ENCODE measurements at places on chromosomes 3 and 15. TPM values are rescaled to one million over a fixed set of nuclear protein-coding genes. Genes with fewer than 3 reads are reported as not detected.

Gene TUSC7
- not detected for polyA plus RNA-seq

Gene FETUB
- not detected for polyA plus RNA-seq

Gene GOLGA8S
- polyA plus RNA-seq, result 0.01 TPM

Gene TERB2
- polyA plus RNA-seq, result not detected

Gene TSC22D2
- 48.7 TPM for polyA plus RNA-seq

Gene ENTPD3
- 0.40 TPM for polyA plus RNA-seq

Gene TRA2B
- polyA plus RNA-seq, result 57.8 TPM

Gene ACY1
- 1,228 TPM for polyA plus RNA-seq

Gene CPNE4
- not detected for polyA plus RNA-seq

Gene TMEM212
- not detected for polyA plus RNA-seq

Gene UQCRC1
- polyA plus RNA-seq, result 531 TPM

Gene GP9
- 0.18 TPM for polyA plus RNA-seq

Gene CDC25A
- polyA plus RNA-seq, result 5.7 TPM

Gene IMPG2
- 0.04 TPM for polyA plus RNA-seq

Gene WWTR1
- polyA plus RNA-seq, result 18.2 TPM

Gene UROC1
- polyA plus RNA-seq, result not detected

Data from small intestine (tissue), 16 donors.